ENCODE measurements at places on chromosomes 1 and 21. TPM values are rescaled to one million over a fixed set of nuclear protein-coding genes. Genes with fewer than 3 reads are reported as not detected.

DNA sequence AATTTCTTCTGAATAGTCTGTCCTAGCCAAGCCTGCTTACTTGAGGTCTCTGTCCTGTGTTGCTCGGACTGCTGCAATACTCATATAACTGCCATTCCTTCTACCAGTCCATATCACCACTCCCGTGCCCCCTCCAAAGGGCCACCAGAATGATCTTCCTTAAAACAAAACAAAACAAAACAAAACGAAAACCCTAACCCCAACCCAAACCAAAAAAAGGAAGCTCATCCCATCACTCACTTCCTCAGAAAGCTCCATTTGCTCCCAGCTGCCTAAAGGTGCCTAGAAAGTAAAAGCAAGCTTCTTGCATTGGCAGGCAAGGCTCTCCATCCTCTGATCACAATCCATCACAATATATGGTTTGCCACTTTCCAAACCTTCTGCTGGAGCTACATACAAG is 20.3 kb downstream of the USP24 start:
- DNase-seq, result no peak

GRCh38 chr21:16821588-16821987 is 691.3 kb upstream of the CXADR start:
- no peak for DNase-seq

DNA sequence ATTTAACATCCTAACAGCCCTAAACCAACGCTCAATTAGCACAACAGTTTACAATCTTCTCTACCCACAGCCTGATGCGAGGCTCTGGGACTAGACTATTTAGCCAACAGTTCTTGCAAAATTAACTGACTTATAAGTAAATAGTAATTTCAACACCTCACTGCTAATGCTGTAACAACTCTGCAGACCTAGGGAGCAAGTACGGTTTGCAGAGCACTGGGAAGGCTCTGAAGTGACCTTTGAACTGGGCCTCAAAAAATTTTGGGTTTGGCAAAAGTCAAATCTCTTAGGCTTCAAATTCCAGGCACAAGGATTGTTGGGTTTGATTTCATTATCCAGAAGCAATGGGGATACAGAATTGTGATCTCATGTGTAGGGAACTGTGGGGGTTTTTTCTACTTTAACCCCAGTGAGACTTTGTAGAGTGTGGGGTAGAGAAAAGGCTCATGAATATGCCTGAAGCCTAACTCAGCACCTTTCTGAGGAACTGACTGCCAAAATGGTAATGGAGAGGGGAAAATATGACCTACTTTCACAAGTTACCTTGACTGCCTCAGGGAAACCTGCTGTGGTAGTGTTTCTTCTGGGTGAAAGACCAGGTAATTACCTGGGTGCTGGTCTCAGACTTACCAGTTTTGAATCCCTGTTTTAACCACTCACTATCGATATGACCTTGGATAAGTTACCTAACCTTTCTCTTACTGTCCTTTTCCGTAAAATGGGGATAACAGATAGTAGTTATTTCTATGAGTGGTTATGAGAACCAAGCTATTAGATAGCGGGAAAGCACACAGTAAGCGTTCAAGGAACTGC is 889 bp upstream of the TXLNA start:
- peak; percentile 72 for DNase-seq

DNA sequence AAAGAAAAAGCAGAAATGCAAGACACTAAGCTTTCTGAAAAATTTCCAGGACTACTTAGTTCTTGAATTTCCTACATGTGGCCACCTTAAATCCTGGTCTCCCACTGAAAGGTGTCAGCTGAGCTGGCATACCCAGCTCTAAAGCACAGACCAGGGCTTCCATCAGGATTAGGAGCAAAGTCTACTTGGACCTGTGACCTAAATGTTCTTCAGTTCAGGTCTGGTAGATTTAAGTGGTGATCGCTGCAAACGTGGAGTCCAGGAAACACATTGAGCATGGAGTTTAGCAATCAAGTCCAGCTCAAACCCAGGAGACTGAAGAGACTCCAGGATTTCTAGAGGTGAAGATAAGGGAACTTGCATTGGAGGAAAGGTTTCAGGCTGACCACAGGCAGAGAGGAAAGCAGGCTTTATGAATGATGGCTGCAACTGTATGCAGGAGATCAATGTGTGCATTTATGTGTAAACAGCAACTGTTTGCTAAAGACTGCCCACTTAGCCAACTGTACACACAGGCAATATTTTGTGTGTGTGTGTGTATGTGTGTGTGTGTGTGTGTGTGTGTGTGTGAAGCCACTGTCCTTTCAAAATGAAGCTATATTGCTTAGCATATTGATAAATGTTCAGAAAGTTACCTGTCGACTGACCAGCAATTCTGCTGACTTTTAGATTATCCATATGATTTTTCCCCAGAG is 75.2 kb downstream of the LMX1A start:
- DNase-seq, result no peak

GRCh38 chr1:221473411-221473810 is 268.5 kb downstream of the DUSP10 start:
- DNase-seq, result no peak

DNA sequence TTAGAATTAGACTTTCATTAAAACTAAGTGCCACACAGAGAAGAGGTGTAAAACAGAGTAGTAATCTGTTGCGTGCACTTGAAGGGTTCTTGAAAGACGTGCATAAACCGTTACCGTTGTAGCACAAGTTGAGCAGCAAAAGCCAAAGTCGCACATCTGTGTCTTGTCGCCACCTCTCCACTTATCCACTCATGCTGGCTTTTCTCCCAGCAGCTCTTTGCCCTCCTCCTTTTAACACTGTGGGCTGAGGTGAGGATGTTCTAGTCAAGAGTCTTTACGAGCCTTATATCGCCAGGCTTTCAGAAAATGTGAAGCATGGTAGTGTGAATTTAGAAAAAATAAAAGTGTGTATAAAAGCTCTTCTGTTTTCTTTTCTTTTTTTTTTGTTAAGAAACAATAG is 48.0 kb downstream of the NR5A2 start:
- DNase-seq, result no peak

- DNase-seq, result no peak
These were observed 137.4 kb downstream of the KAZN start for GRCh38 chr1:14735841-14736240.

DNA sequence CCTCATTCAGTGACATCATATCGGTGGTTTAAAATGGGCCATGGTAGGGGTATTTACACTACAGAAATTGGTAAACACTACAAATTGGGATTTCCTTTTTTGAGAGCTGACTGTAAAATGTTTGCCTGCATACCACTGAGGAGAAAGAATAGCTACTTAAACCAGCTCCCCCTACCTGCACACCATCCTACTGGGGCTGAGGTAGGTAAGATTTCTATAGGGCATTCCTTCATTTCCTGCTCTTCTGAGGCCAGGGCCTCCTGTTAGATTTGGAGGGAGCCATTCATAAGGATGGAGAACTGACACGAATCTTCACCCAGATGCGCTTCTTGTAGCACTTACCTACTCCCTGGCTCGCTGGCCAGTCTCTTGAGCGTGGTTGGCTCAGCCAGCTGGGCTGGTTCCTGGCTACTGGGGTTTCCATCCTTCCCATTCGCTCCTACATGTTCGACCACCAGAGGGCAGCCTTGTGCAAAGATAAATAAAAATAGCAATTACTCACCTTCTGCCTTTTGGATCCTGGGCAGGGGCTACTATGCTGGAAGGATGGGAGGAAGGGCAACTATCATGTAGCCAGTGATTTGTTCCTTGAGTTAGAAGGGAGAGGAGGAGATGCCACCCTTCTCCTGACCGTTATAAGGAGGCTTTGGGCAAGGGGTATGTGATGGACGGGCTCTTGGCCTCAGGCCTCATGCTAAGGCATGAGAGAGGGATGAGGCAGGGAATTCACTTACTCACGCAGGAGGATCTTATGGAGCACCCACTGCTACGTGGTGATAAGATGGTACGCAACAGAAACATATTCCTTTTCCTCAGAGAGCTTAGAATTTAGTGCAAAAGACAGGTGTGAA is 10.7 kb downstream of the OPTC start:
- peak; percentile 78 for DNase-seq

GRCh38 chr1:198121056-198121826 is 35.6 kb upstream of the NEK7 start:
- DNase-seq, result no peak

GRCh38 chr1:212946872-212947271 is 3.5 kb upstream of the VASH2 start:
- no peak for DNase-seq

DNA sequence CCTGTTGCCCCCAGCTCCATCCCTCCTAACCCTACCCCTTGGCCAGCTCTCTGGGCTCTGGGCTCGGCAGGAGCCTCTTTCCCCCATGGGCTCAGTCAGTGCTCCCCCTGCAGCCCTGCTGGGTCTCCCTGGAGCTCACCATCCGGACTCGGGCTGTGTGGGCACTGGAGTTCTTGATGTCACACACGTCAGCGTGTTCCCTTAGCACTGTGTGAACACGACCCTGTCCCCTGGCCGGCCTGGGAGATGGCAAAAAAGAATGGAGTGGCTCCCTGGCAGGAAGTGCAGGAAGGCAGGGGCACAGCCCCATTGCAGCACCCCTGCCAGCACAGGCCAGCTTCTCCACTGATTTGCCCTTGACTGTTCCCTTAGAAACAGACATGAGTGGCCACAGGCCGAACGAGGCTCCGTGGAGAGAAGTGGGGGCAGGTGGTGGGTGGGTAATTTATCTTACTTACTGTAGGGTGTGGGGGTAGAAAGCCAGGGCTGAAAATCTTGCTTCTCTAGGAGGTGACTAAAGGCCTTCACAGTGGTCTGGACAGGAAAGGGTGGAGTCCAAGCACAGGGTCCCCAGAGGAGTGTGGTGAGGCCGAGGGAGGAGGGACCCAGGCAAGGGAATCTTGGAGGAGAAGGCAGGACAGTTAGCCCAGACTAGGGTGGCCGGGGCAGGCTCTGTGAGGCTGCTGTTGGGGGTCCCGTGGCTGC is 381.7 kb upstream of the VAMP3 start:
- peak; percentile 28 for DNase-seq

DNA sequence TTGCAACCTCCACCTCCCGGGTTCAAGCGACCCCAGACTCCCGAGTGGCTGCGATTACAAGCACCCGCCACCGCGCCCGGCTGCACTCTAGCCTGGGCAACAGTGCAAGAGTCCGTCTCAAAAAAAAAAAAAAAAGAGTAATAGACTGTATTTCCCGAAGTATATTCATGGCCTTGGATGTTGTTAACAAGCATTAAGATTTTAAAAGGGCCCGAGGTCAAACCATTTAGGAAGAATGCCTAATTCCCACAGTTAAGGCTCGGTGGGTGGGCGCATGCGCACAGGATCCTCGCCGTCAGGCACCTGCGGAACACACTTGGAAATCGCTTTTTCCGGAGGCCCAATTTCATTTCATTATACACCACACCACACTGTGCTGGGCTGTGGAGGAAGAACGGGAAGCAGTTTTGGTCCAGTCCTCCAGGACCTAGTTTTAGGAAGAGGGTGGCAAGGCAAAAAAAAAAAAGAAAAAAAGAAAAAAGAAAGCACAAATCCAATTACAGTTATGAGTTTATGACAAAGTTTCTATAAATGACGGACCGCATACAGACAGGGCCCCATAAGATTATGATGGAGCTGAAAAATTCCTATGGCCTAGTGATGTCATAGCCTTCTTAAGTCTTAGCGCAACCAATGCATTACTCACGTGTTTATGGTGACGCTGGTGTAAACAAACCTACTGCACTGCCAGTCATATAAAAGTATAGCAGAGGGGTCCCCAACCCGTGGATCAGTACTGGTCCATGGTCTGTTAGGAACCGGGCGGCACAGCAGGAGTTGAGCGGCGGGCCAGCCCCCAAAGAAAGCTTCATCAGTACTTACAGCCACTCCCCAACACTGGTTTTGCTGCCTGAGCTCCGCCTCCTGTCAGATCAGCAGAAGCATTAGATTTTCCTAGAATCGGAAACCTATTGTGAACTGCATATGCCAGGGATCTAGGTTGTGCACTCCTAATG is 38.2 kb downstream of the H3-3A start:
- DNase-seq, result no peak

GRCh38 chr1:230101556-230101955 is 34.5 kb downstream of the GALNT2 start:
- no peak for DNase-seq

GRCh38 chr1:160169553-160170399 is 18.4 kb downstream of the ATP1A4 start:
- no peak for DNase-seq

DNA sequence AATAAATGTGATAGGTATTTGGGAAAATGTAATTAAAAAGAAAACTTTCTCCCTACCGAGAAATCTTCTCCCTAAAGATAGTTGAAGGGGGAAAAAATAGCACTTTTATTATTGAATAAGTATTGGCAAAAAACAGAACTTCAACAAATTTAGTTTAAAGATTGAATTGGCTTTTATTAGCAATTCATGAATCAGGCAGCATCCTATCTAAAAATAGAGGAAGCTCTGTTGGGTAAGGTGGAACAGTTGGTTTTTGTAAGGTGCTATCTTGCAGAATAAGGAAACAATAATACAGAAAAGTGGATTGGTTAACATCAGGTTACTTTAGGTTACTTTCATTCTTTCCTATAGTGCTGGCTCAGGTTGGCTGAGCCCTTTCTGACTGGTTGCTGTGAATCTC is 62.8 kb downstream of the FH start:
- no peak for DNase-seq

DNA sequence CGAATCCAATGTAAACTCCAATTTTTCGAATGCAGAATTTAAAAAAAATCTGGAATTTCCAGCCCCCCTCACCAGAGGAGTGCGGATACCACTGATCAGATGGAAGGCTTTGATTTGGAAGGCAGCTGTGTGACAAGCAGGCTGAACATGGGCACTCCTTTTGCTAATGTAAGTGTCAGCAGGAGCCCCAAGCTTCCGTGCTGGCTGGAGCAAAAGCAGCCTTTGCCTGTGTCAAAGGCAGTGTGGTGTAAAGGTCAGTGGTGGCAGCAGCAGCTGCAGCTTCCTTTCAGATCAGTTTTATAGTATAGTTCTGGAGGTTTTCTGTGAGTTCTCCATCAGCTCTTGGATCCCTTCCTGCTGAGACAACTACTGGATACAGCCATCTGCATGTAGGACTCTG is 259.9 kb downstream of the CTH start:
- no peak for DNase-seq

GRCh38 chr1:206142011-206142410 is 24.8 kb upstream of the AVPR1B start:
- DNase-seq, result no peak

- no peak for DNase-seq
These were observed 24.0 kb downstream of the PTPRC start for GRCh38 chr1:198662821-198663220.

The ASCL5 gene
- not detected for total RNA-seq

The TNFAIP8L2 gene
- total RNA-seq, result 2.9 TPM

The KCNA3 gene
- total RNA-seq, result 0.09 TPM

The C1QC gene
- total RNA-seq, result 305 TPM

The C4BPA gene
- total RNA-seq, result 1,325 TPM

The LENEP gene
- not detected for total RNA-seq

The WDR64 gene
- total RNA-seq, result 0.17 TPM

The SLAMF9 gene
- 2.2 TPM for total RNA-seq

Data from right lobe of liver (tissue), 6 donors.